ENCODE measurements at places on chromosomes 6 and 20.

GRCh38 chr6:131982740-131983259 is 31.6 kb upstream of the CCN2 start:
- no peak for DNase-seq

DNA sequence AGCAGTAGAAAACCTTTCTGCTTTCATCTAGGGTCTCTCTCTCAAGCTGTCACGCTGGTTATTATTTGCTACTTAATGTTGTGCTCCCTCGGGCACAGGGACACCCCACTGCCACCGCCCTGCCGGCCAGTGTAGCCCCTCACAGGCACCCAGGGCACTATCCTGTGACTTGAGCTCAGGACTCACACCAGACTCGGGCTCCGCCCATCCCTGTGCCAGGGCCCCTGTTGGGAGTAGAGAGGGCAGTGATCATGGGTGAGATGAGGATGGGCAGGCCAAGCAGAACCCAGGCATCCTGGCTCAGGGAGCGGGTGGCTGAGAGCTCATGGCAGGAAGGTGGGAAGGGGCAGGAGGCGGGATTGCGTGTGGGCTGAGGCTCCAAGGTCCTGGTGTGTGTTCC is 371.9 kb downstream of the ZFAND3 start:
- no peak for DNase-seq

DNA sequence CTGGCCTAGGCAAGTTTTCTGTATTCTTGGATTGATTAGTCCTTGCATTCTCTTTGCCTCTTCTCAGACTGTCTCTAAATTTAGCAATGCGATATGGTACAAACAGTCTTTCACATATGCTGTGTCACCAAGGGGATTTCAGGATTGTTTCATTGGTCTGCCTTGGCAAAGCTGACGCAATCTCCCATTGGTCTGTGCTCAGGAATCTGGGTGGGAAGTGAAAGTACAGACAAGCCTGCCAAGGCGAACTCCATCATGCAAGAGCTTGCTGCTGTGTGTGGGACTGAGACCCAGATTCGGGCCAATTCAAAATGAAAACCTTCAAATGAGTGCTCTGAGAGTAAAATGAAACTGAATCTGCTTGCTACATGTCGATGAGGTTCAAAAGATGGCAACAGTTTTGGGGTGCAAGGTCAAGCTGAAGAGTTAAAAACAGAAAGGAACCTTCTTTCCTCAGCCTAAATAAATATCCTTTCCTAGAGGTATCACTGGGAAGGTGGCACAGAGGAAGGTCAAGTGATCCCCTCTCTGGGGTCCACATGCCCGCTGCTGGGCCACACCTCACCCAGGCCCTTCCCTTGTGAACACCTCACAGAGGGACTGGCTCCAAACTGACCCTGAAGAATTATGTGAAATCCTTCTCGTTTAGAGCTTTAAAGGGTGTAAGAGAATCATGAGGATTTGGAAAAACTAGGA is 198.8 kb upstream of the PREP start:
- DNase-seq: no peak

- no peak for DNase-seq
Observed at GRCh38 chr6:53752440-53752839, 42.4 kb upstream of the LRRC1 start.

GRCh38 chr20:61524951-61525666 is 273.0 kb downstream of the CDH4 start:
- DNase-seq: no peak

- no peak for DNase-seq
Observed at GRCh38 chr6:7047128-7047527, 60.6 kb upstream of the RREB1 start.

GRCh38 chr20:23541330-23541729 is 27.0 kb downstream of the CST9L start:
- no peak for DNase-seq

DNA sequence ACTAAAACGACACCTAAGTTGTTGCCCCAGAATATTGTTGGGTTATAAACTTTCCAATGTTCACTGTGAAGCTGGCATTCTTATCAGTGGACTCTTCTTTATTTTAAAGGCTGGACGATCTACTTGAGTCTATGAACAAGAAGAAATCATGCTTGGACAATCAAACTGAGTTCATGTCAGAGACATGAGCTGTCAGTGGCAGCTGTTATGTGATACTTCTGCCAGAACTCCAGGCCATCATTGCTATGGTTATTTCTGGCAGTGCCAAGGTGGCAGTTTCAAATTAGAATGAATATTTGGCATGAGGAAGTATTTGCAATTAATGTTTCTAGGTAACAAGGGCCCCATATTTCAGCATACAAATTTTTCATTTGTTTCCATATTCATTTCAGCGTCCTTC is 417.3 kb downstream of the LMBRD1 start:
- no peak for DNase-seq

GRCh38 chr6:88008831-88009231 is 38.8 kb upstream of the SPACA1 start:
- DNase-seq: no peak

DNA sequence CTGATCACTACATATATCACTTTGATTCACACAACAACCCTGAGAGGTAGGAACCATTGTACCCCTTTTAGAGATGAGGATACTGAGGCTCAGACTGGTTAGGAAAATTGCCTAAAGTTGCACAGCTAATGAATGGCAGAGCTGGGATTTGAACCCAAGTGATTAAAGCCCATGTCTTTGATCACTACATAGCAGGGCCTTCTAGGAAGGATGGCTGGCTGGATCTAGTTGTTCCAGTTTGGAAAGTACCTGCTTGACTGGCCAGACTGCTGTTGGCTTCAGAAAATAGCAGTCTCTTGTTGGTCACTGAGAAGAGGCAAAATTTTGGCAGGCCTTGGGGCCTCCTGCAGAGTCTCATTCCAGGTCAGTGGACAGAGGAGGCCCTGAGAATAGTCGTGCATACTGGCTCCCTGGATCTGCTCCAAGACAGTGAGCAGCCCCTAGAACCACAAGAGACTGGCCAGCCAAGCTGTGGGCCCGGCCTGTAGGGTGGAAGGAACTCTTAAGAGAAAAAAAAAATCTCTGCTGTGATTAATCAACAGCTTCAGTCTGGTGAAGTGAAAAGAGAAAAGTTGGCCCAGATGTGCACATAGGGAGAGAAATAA is 17.5 kb downstream of the PPARD start:
- no peak for DNase-seq

DNA sequence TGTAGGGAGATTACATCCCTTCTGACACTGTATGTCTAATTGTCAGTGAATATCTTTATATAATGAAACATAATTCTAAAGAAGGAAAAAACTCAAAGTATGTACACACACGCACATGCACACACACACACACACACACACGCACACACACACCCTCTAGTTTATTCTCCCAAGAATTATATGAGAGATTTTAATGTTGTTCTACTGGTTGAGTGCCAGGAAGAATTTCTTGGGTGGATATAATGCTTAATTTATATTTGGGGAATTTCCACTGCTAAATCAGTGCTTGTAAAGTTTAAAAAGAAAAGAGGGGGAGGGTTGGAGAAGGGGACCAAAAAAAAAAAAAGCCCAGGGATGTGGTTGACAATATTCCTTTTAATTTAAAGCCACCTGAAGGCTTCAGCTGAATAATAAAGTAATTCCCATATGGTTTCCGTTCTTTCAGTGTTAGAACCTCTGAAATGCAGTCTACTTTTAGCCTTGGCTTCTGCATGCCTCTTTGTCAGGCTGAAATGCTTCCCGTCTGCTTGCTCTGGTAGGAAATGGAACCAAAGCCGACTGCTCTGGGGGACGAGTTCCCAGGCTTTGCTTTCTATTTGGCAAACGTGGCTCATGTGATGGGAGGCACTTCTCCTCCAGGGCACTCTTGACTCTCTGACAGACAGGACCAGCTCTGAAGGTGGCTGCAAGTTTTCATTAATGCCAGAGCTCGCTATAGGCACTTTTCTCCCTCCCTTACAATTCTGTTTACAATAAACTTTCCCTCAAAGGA is 225.4 kb downstream of the PRL start:
- DNase-seq: no peak

GRCh38 chr6:157304899-157305663 is 18.2 kb downstream of the TMEM242 start:
- DNase-seq: no peak

DNA sequence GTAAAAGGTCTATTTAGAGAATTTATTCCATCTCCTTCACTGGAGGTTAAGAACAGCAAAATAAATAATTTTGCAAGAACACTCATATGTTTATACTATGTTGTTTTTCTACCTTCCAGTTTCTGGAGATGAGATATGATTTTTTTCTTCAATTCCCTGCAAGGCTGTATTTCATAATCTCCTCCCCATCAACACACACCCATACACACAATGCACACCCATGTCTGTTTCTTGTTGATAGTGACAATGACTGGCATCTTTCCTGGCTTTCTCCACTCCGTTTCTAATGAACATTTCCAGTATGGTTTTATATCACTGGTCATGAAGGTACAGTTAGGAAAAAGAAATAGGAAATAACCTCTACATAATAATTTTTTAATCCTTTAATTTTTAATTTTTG is 202.1 kb downstream of the ARHGAP18 start:
- no peak for DNase-seq

DNA sequence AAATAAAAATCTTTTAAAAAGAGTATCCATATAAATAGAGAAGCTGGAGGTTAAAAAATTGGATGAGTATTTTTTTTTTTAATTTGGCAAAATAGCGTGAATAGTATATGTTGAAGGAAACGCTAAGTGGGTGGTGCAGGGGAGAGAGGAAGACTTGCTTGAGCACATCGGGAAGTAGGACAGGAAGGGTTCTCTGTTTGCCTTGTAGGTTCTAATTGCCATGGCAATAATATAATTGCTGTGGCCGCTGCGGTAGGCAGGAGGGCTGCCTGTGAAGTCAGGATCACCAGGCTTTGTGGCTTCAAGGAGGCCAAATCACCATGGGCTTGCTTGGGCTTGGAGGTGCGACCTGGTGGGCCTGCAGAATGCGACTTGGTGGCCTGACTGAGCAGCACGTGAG is 35.1 kb downstream of the IGF2R start:
- no peak for DNase-seq

GRCh38 chr6:83125425-83125824 is 58.0 kb downstream of the DOP1A start:
- DNase-seq: no peak

- DNase-seq: no peak
Observed at GRCh38 chr20:2381303-2381702, 602 bp downstream of the TGM6 start.

DNA sequence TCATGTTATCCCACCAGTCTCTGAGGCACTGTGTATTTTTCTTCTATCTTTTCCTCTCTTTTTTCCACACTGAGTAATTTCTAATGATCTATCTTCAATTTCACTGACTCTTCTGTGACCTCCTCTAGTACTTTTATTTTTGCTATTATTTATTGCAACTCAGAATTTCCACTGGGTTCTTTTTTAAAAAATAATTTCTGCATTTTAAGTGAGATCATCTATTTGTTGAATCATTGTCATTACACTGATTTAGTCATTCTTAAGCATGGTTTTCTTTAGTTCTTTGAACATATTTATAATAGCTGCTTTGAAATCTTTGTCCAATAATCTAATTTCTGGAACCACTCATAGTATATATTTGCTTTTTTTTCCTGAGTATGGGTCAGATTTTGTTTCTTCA is 96.7 kb upstream of the SLC22A16 start:
- no peak for DNase-seq

DNA sequence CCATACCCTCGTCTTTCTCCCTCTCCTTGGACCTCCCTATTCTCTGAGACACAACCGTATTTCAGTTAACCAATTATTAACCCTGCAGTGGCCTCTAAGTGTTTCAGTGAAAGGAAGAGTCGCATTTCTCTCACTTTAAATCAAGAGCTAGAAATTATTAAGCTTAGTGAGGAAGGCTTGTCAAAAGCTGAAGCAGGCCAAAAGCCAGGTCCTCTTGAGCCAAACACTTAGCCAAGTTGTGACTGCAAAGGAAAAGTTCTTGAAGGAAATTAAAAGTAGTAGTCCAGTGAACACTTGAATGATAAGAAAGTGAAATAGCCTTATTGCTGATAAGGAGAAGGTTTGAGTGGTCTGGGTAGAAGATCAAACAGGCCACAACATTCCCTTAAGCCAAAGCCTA is 58.3 kb downstream of the SNX9 start:
- DNase-seq: no peak

GRCh38 chr6:144753023-144753705 is 468.0 kb downstream of the UTRN start:
- no peak for DNase-seq

GRCh38 chr20:50297498-50298376 is 107.1 kb downstream of the CEBPB start:
- no peak for DNase-seq

GRCh38 chr6:25934735-25935313 is 4.3 kb upstream of the SLC17A2 start:
- no peak for DNase-seq

GRCh38 chr6:36368921-36369865 is 18.3 kb downstream of the ETV7 start:
- DNase-seq: no peak

GRCh38 chr6:124887872-124888580 is 74.2 kb upstream of the RNF217 start:
- DNase-seq: no peak

DNA sequence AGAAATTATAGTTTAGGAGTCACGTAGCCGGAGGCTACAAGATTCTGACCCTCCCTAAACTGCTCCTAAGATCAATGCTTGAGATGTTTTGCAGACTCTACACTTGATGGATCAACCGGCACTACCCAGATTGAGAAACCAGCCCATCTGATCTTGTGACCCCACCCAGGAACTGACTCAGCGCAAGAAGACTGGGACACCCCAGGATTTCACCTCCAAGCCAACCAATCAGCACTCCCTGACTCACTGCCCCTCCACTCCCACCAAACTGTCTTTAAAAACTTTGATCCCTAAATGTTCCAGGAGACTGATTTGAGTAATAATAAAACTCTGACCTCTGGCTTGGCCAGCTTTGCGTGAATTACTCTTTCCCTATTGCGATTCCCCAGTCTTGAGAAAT is 99.8 kb downstream of the OPRM1 start:
- no peak for DNase-seq

DNA sequence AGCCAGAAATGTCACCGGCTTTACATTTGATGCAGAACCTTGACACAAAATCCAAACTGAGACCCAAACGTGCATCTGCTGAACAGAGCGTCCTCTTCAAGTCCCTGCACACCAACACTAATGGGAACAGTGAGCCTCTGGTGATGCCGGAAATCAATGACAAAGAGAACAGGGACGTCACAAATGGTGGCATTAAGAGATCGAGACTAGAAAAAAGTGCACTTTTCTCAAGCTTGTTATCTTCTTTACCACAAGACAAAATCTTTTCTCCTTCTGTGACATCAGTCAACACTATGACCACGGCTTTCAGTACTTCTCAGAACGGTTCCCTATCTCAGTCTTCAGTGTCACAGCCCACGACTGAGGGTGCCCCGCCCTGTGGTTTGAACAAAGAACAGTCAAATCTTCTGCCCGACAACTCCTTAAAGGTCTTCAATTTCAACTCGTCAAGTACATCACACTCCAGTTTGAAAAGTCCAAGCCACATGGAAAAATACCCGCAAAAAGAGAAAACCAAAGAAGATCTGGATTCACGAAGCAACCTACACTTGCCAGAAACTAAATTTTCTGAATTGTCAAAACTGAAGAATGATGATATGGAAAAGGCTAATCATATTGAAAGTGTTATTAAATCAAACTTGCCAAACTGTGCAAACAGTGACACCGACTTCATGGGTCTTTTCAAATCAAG is 108.4 kb downstream of the RTN4IP1 start:
- peak; percentile 71 for DNase-seq

- no peak for DNase-seq
Observed at GRCh38 chr6:33613146-33613794, 7.9 kb upstream of the ITPR3 start.

GRCh38 chr6:167650730-167651317 is 175.9 kb upstream of the AFDN start:
- no peak for DNase-seq

GRCh38 chr20:57686931-57687652 is 22.7 kb downstream of the PMEPA1 start:
- DNase-seq: no peak
